Lower leg skin (tissue), 4 donors: ENCODE measurements at places on chromosomes 7 and 10. TPM values are rescaled to one million over a fixed set of nuclear protein-coding genes. Genes with fewer than 3 reads are reported as not detected.
A peak's percentile ranks its signal among the peaks of the same experiment; 100 is the strongest.

Gene ZCCHC24
- total RNA-seq, result 15.4 TPM

Gene ZNF786
- 19.1 TPM for total RNA-seq

DNA sequence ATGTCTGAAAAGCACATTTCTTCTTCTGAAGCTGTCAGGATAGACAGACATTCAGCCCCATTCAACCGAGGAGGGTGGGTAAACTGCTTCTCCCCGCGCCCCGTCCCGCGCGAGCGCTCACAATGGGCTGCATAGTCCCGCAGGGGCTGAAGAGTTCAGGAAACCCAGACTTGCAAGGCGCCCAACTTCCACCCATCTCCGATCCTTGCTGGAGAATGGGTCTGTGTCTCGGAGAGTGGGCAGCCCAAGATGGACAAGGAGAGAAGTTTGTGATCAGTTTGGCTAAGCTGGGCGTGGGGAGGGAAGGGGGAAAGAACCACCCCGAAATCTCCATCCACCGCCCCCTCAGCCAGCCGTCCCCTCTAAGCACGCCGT, 686 bp downstream of the AASS start:
- DNase-seq, result peak; percentile 88

DNA sequence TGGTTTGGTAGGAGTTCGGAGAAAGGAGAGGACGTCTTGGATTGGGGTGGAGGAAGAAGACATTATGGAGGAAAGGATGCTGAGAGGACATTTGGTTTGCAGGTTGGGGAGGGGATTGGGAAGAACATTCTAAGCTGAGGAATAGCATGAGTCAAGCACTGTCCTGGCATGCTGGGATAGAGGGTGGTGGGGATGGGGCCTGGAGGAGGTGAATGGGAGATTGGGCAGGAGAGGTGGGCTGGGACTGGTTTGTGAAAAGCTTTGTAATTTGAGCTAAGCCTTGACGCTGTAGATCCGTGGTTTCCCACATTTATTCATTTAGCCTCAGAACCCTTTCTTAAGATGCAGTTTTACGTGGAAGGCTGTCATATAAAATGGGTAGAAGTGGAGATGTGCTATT, 52.2 kb downstream of the TMEM178B start:
- DNase-seq, result no peak

GRCh38 chr7:23055582-23056178, 41.8 kb upstream of the HYCC1 start:
- no peak for DNase-seq

DNA sequence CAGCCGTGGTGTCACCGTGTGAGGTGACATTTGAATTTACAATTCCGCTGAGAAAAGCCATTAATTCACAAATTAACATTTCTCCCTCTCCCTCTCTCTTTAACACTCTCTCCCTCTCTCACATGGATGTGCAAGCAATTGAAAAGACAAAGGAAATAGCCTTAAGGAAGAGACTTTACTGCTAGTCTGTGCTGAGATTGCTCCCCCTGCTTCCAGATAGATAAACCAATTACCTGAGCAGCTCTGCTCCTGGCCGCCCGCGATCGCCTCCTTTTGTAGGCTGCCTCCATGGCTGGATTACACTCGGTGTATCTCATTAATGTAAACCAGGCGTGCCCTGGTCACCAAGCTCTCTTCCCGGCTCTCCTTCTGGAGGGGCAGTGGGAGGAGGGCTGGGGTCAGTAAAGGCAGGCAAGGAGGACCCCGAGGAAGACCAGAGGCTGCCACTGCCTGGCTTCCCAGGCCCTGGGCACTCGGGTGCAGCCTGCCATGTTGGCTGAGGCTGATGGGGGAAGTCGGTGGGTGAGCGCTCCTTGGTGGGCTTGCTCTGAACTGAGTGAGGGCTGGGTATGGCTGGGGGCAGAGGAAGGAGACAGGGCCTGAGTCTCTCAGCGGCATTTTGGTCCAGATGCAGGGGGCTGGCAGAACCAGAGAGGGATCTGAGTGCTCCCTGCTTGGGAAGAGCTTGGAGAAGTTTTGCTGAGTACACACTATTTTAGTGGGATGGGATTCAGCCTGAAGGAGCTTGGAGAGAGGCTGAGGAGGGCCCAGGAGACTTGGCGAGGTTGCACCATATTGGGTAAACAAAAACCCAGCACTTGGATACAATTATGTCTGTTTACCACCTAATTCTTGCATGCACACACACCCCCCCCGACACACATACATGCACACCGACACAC, 42.9 kb downstream of the PAX2 start:
- DNase-seq, result no peak

- no peak for DNase-seq
Observed at GRCh38 chr10:77311186-77311585, 326.4 kb downstream of the KCNMA1 start.

- DNase-seq, result no peak
Observed at GRCh38 chr10:122234416-122234815, 36.7 kb upstream of the BTBD16 start.

DNA sequence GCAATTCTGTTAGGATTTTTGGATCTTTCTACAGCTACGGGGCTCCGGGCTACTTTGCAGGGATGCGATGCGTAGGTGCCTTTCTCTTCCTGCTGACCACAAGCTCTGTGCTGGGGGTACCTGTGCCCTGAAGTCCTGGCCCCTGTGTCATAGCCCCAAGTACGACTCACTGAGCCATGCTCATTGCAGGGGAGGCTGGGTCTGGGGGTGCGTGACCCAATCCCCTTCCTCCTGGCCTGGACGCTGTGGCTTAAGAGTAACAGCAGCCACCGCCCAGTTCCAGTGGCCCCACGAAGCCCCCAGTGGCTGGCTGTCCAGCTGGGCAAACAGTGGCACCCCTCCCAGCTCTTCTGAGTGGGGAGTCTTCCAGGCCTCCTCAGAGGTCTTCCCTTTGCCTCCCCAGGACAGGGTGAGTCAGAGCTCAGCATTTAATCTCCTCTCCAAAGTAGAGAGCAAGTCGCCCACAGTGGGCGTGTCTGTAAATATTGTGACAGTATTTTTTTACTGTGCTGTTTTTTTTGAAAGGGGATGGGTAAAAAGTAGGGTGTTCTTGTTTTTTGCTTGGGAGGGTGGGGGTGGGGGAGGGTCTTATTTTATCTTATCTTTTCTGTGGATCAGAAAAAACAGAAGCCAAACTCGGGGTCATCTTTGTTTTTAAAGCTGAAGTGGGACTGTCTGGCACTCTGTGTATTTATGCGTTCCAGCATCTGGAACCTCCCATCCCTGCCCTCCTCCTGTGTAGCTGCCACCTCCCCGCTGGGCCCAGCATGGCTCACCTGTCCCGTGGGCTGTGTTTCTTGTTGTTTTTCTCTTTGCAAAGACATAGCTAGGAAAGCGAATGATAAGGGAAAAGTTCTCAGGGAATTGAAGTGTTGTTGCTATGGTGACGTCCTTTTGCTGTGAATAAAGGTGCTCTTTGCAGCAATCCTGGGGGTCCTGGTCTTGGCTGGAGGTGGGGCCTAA, 8.2 kb downstream of the LFNG start:
- peak; percentile 91 for DNase-seq

- peak; percentile 61 for DNase-seq
Observed at GRCh38 chr7:132380059-132380458, 196.2 kb downstream of the PLXNA4 start.
